Left hindlimb (tissue), 1 donor: ENCODE measurements at places on chromosomes 4 and X.

DNA sequence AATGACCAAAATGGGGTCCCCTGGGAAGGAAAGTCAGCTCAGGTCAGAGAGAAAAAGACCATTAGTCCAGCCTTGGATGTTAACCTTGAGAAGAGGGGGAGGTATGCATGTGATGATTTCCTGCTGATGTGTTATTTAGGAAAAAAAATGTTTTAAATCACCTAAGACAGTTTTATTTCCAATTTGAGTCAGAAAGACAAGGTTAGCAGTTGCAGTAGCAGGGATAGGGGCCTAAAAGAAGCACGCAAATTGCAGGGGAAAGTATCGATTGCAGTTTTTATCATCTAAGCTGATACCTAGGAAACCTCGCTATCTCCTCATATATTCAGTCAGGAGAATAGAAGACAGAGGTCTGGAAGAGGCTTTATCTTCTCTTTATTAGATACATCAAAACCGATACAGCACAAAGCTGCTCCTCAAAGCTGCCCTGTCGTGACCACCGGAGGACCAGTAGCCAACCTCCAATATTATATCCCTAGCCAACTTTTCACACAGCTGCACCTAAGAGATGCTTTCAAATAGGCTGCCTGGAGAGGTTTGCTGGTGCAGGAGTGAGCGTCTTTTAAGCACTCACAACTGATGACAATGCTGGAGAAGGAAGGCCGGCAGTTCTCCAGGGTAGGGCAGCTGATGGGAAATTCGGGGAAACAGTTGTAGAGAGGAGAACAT is 289.4 kb downstream of the INPP4B start:
- no peak for DNase-seq

GRCh38 chr4:180850318-180850940 is 1392.8 kb upstream of the TENM3 start:
- no peak for DNase-seq

DNA sequence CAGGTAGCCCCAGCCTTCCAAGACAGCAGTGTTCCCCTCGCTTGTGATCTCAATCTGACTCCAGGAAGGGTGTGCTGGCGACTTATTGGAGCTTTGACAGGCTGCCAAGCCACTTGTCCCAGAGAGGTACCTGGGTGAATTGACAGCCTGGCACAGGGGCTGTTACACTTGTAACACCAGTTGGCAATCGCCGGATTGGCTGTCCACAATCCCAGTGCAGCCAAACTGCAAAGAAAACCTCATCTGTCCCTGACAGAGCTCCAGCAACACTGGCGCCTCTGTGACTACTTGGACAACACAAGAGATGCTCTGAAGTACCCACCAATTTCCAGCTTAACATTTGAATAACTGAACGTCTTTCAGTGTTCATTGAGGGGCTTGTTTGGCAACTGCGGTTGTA is 76.8 kb upstream of the PRPS1 start:
- DNase-seq: no peak

GRCh38 chr4:155899891-155900290 is 3.6 kb upstream of the TDO2 start:
- no peak for DNase-seq

- DNase-seq: no peak
Observed at GRCh38 chr4:173752610-173753230, 222.7 kb upstream of the HAND2 start.

GRCh38 chrX:54561622-54562021 is 31.6 kb downstream of the GNL3L start:
- no peak for DNase-seq

- DNase-seq: no peak
Observed at GRCh38 chr4:40840255-40840984, 90.7 kb downstream of the NSUN7 start.

DNA sequence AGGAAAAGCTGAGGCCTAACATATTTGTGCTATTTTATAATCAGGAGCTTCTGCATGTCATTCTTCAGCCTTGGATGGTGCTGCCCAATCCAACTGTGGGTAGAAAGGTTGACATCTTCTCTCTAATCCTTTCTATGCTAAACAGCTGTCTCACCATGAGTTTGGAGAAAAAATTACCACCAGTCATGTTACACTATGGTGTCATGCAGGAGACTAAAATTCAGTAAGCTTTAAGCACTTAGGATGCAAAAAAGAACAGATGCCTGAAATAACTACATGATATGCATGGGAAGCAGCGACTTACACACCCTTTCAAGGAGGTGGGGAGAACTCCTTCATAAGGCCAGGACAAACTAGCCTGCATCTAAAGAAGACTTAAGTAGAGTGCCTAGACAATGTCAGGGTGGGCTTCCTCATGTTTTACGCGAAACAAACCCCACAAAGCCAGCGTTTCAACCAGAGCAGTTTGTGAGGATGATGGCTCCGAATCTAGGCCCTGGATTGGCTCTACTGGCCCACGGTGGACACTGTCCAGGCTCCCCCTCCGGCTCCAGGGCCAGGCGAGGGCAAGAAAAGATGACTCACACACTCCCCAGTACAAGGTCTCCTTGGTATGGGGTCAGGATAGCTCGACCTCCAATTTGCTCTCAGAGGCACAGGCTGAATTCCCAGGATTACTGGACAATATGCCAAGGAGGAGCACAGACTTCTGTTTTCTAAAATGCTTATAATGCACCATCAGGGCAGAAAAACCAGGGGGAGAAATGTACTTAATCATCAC is 45.1 kb downstream of the STX18 start:
- DNase-seq: no peak

- DNase-seq: no peak
Observed at GRCh38 chr4:54185866-54186265, 43.2 kb upstream of the PDGFRA start.

GRCh38 chrX:15849555-15849954 is 5.1 kb downstream of the AP1S2 start:
- no peak for DNase-seq

DNA sequence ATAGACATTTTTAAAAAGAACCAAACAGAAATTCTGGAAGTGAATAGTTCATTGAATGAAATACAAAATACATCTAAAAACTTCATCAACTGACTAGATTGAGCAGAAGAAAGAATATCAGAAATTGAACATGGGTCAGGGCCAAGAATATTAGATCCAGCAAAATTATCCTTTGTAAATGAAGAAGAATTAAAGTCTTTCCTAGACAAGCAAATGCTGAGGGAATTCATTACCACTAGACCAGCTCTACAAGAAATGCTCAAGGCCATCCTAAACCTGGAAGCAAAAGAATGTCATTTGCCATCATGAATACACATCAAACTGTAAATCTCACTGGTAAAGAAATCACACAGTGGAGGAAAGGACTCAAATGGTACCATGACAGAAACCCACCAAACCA is 72.7 kb upstream of the RPL34 start:
- no peak for DNase-seq

GRCh38 chr4:86927843-86928395 is 6.9 kb upstream of the AFF1 start:
- no peak for DNase-seq

DNA sequence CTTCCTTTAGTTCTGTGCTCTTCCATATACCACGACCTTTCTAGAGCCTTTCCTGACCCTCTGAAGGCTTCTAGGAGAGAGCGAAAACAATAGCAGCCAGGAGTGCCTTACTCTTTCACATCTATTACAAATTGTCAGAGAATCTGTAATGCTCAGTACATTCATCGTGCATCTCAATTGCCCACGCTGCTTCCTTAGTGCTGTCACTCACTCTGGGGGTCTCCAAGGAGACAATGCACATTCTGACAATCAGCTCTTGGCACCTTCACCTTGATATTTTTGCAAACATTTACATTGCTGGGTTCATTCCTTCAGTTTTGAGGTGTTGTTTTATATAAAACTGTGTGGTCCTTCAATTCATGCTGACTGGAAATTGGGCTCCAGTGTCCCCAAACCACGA is 110.1 kb upstream of the GPR101 start:
- DNase-seq: no peak
